Bronchial smooth muscle cell (primary cell): ENCODE measurements at places on chromosomes 1 and 21. TPM values are rescaled to one million over a fixed set of nuclear protein-coding genes. Genes with fewer than 3 reads are reported as not detected.

ZNF697 gene
- total RNA-seq = 7.6 and 8.2 TPM in 2 replicates

NR0B2 gene
- not detected in 2 replicates for total RNA-seq

AADACL4 gene
- 0.09 TPM in 1 of 2 replicates, not detected in the other for total RNA-seq

EFCAB7 gene
- 15.6 and 18.1 TPM in 2 replicates for total RNA-seq

NMNAT2 gene
- under 0.01 TPM in 2 replicates for total RNA-seq

GBP7 gene
- not detected in 2 replicates for total RNA-seq

PRSS38 gene
- not detected in 2 replicates for total RNA-seq

ZBTB8B gene
- total RNA-seq = under 0.01 TPM in 2 replicates

SPRR1B gene
- total RNA-seq = 0.17 TPM in 1 of 2 replicates, not detected in the other

SNX7 gene
- 41.7 and 47.8 TPM in 2 replicates for total RNA-seq

OR2L13 gene
- not detected in 2 replicates for total RNA-seq

PPM1J gene
- 0.26 and 0.63 TPM in 2 replicates for total RNA-seq

ACTL8 gene
- total RNA-seq = 0.09 and 0.16 TPM in 2 replicates

TMCO1 gene
- total RNA-seq = 41.7 and 60.4 TPM in 2 replicates

AMY1A gene
- not detected in 2 replicates for total RNA-seq

MIXL1 gene
- not detected in 2 replicates for total RNA-seq

ST6GALNAC3 gene
- 0.47 and 0.69 TPM in 2 replicates for total RNA-seq

TIAM1 gene
- 2.6 and 6.0 TPM in 2 replicates for total RNA-seq

UBE2Q1 gene
- total RNA-seq = 20.3 and 25.5 TPM in 2 replicates

DCDC2B gene
- total RNA-seq = not detected in 2 replicates

MPL gene
- total RNA-seq = not detected in 2 replicates

RIIAD1 gene
- total RNA-seq = not detected in 2 replicates

CHIA gene
- total RNA-seq = 0.26 TPM in 1 of 2 replicates, not detected in the other

OR2M2 gene
- not detected in 2 replicates for total RNA-seq

SPATA1 gene
- 0.77 and 2.8 TPM in 2 replicates for total RNA-seq

NBPF12 gene
- 4.6 and 4.9 TPM in 2 replicates for total RNA-seq

LCE1A gene
- total RNA-seq = not detected in 2 replicates

S100B gene
- total RNA-seq = not detected in 2 replicates

KPRP gene
- total RNA-seq = not detected in 2 replicates

PODN gene
- total RNA-seq = 51.2 and 60.4 TPM in 2 replicates

C4BPB gene
- total RNA-seq = not detected in 2 replicates

SLFNL1 gene
- 0.32 and 0.60 TPM in 2 replicates for total RNA-seq

ZNF669 gene
- total RNA-seq = 7.5 and 11.7 TPM in 2 replicates

PATJ gene
- total RNA-seq = 4.3 and 6.8 TPM in 2 replicates

FMN2 gene
- 0.47 TPM in 1 of 2 replicates, not detected in the other for total RNA-seq

DNASE2B gene
- total RNA-seq = 0.09 TPM in 1 of 2 replicates, not detected in the other

ADAMTS1 gene
- 118 and 120 TPM in 2 replicates for total RNA-seq

ICOSLG gene
- total RNA-seq = 0.09 and 0.16 TPM in 2 replicates

KIF26B gene
- 0.26 and 1.3 TPM in 2 replicates for total RNA-seq

PIP5K1A gene
- total RNA-seq = 38.6 and 46.5 TPM in 2 replicates

FAM72D gene
- 0.09 and 0.47 TPM in 2 replicates for total RNA-seq

PIGM gene
- total RNA-seq = 2.8 and 3.2 TPM in 2 replicates

PINK1 gene
- total RNA-seq = 89.5 and 99.6 TPM in 2 replicates

ODR4 gene
- total RNA-seq = 13.7 and 18.8 TPM in 2 replicates

TMEM82 gene
- total RNA-seq = not detected in 2 replicates

SLC1A7 gene
- 0.94 and 2.4 TPM in 2 replicates for total RNA-seq

ST7L gene
- total RNA-seq = 11.0 and 12.8 TPM in 2 replicates

ESRRG gene
- under 0.01 TPM in 1 of 2 replicates, not detected in the other for total RNA-seq

ZSWIM5 gene
- 0.32 and 1.5 TPM in 2 replicates for total RNA-seq

TMEM54 gene
- total RNA-seq = 27.9 and 55.5 TPM in 2 replicates

USH2A gene
- total RNA-seq = under 0.01 TPM in 1 of 2 replicates, not detected in the other

RNU1-1 gene
- 2,114 and 10,807 TPM in 2 replicates for total RNA-seq

CELA2A gene
- total RNA-seq = not detected in 2 replicates

SMIM1 gene
- total RNA-seq = 3.5 and 4.1 TPM in 2 replicates

HSD3B2 gene
- total RNA-seq = not detected in 2 replicates

MASP2 gene
- not detected in 2 replicates for total RNA-seq

SPRR3 gene
- total RNA-seq = 0.43 TPM in 1 of 2 replicates, not detected in the other

RNF186 gene
- total RNA-seq = not detected in 2 replicates

BMP8A gene
- total RNA-seq = not detected in 2 replicates
